Stimulated activated CD4-positive, alpha-beta T cell treated with anti-CD3 and anti-CD28 coated beads, TNF-alpha, amount 100 ng/mL, for 48 hours (primary cell): ENCODE measurements at places on chromosomes 16 and 17.

DNA sequence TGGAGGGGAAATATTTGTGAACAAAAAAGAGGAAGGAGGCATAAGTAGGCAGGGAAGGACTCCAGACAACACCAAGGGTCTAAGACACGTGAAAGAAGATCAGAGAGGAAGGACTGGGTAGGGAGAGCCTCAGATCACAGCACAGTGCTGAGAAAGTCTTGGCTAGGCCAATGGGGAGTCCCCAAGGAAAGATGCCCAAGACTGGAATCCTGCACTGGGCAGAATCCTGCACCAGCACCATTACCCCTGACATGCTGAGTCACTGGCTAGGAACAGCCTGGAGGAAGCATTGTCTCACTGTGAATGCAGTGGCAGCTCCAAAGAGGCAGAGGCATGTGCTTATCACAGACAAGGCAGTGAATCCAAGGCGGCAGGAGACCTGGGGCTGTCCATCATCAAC lies 19.2 kb downstream of the CLEC19A start:
- DNase-seq, result no peak

DNA sequence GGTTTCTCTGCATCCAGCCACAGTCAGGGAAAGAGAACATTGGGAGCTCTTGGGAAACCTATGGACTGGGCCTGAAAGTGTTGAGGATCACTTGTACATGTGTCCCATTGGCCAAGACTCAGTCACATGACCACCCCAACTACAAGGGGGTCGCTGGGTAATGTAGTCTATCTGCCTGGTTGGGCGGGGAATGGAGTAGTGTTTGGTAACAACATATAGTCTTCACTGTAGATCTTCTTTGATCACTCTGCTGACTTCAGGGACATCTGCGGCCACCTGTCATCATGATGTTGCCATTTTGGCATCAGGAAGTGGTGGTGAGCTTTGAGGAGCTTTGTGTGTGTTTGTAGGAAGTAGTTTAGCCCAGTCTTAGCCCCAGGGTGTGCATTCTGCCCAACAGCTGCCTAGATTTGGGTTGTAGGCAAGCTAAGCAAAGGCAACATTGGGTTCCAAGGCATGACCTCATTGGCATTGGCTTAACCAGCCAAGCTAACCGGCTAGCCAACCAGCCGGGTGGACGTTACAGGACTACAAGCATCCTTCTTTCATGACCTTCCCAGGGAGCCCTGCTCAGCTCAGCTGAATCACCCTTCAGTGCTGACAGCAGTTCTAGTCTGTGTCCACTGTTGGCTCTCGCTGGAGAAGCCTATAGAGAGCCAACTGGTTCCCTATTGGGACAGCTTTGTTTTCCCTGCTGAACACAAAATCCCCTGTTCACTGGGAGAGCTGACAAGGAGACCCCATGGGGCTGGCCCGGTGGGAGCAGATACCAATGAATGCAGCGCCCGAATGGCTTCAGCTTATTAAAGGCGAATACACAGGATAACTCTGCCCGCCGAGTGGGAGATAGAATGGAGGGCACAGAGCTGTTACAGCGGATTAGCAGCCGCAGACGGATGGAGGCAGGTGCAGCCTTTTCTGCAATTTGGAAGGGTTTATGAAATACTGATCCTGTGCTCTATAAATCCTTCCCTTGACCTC lies 178.6 kb downstream of the NTN1 start:
- DNase-seq, result no peak

GRCh38 chr16:79685871-79686270 lies 85.3 kb upstream of the MAF start:
- no peak for DNase-seq

GRCh38 chr16:86375364-86375763 lies 135.0 kb upstream of the FOXF1 start:
- DNase-seq, result no peak

DNA sequence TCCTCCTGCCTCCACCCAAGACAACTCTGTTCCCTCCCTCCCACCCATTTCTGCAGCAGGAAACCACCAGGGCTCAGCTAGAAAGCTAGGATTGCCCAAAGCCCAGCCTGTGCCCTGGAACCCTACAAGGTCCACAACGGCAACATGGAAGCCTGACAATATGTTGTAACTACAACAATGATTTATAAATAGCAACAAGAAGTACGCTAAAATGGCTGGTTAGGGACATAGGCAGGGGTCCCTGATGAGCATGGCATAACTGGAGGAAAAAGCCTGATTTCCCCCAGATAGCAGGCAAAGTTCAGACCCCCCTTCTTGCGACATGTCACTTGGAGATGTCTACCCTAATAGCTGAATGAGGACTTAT lies 6.6 kb downstream of the ST3GAL2 start:
- DNase-seq, result no peak

GRCh38 chr16:10128397-10129258 lies 53.6 kb downstream of the GRIN2A start:
- no peak for DNase-seq

GRCh38 chr16:15649727-15650018 lies 372 bp upstream of the NDE1 start:
- no peak for DNase-seq

DNA sequence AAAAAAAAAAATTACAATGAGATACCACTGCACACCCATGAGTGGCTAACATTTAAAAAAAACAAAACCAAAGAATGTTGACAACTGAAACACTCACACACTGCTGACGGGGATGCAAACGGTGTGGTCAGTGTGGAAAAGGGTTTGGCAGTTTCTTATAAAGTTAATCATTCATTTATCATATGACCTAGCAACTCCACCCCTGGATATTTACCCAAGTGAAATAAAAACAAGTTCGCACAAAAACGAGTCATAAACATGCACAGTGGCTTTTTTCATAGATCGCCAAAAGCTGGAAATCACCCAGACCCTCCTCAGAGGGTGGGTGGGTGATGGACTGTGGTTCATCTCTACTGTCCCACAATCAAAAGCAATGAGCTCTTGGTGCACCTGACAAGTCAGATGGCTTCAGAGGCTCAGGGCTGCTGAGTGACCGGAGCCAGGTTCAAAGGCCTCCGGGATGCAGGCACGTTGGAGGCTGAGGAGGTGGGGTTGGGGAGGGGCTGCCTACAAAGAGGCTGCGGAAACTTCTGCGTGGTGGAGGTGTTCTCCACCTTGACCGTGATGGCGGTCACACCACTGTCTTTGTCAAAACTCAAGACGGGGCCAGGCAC lies 14.2 kb downstream of the RAB40B start:
- no peak for DNase-seq

DNA sequence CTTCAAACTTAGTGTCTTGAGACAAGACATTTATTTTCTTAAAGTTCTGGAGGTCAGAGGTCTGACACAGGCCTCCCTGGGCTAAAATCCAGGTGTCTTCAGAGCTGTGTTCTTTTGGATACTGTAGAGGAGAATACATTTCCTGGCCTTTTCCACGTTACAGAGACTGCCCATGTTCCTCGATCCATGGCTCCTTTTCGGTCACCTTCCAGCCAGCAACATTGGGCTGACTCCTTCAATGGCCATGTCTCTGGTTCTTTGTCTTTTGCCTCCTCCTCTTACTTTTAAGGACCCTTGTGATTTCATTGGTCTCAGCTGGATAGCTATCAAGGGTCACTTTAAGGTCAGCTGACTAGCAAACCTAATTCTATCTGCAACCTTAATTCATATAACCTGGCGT lies 212.4 kb downstream of the WWOX start:
- no peak for DNase-seq

DNA sequence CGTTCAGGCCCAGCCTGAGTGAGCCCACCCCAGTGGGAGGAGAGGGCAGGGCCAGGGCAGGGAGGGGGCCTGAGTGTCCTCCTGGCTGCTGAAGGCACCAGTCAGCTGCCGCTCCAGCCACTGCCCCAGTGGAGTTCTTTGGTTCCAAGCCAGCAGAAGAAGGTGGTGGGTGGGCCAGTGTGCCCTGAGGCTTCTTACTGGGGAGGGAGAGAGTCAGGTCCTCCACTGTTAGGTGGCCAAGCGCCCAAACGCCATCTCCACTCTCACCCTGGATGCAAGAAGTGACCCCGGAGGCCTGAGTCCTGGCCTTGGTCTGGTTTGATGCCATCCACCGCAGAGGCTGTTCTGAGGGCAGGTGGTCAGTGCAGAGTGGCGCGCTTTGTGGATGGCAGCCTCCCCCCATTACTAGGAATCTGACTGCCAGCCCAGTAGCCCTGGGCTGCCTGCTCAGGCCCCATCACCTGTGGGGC lies 2.2 kb downstream of the RNF213 start:
- no peak for DNase-seq

DNA sequence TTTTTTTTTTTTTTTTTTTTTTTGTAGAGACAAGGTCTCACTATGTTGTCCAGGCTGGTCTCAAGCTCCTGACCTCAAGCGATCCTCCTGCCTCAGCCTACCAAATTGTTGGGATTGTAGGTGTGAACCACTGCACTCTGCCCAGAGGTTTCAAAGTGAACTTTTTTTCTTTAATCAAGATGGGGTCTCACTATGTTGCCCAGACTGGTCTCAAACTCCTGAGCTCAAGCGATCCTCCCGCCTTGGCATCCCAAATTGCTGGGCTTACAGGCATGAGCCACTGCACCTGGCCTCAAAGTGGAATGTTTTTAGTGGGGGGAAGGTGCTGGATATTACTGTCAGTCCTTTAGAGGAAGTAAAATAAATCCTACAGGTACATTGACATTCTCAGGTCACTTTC lies 12.0 kb upstream of the CEP20 start:
- no peak for DNase-seq

- no peak for DNase-seq
Observed at GRCh38 chr17:66944351-66945146, 20.0 kb upstream of the CACNG4 start.

DNA sequence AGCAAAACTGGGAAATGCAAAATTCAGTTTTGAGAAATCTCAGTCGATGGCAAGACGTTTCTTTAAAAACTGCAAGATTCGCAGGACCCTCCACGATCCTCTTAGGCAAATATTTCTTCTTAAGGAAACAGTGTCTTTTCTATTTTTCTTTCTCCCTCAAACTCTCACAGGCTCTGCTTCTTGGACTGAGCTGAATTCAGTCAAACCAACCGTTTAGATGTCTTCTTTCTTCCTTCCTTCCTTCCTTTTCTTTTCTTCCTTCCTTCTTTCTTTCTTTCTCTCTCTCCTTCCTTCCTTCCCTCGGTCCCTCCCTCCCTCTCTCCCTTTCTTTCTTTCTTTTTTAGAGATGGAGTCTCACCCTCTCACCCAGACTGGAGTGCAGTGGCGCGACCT lies 67.2 kb upstream of the AXIN2 start:
- no peak for DNase-seq

DNA sequence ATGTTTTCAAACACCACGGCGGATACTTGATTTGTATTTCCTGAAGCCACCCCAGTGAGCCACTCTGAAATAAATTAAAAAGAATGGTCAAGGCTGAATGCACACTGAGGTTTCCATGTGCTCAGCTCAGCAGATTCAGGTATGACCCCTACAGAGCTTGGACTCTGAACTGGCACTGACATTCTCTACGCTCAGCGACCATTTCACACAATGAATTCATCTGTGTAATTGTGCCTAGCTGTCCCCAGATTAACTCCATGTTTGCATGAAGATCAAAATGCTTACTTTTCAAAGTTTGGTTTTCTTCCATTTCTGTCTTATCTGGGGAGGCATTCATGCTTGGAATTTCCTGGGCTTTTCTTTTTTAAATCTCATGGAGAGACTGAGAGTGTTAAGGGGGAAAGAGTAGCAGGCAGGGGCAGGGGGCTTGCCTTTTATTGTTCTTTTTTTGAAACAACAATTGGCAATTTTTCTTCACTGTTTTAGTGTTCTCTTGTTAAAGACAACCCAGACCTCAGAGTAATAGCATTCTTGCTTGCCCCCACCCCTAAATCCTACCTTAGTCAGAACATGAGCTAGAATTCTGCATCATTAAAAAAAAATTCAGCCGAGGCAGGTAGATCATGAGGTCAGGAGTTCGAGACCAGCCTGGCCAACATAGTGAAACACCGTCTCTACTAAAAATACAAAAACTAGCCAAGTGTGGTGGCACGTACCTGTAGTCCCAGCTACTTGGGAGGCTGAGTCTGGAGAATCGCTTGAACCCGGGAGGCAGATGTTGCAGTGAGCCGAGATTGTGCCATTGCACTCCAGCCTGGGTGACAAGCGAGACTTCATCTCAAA lies 85.5 kb upstream of the HNF1B start:
- no peak for DNase-seq

- no peak for DNase-seq
Observed at GRCh38 chr16:88922114-88922825, 54.7 kb downstream of the CBFA2T3 start.

GRCh38 chr16:73599351-73599750 lies 551.4 kb upstream of the ZFHX3 start:
- DNase-seq, result no peak
